Left cardiac atrium (tissue), 4 donors: ENCODE measurements at places on chromosomes 1 and 21. TPM values are rescaled to one million over a fixed set of nuclear protein-coding genes. Genes with fewer than 3 reads are reported as not detected.

The ALX3 gene
- not detected for total RNA-seq

The RPE65 gene
- not detected for total RNA-seq

The AMY1C gene
- total RNA-seq: not detected

The ARHGEF10L gene
- 40.6 TPM for total RNA-seq

DNA sequence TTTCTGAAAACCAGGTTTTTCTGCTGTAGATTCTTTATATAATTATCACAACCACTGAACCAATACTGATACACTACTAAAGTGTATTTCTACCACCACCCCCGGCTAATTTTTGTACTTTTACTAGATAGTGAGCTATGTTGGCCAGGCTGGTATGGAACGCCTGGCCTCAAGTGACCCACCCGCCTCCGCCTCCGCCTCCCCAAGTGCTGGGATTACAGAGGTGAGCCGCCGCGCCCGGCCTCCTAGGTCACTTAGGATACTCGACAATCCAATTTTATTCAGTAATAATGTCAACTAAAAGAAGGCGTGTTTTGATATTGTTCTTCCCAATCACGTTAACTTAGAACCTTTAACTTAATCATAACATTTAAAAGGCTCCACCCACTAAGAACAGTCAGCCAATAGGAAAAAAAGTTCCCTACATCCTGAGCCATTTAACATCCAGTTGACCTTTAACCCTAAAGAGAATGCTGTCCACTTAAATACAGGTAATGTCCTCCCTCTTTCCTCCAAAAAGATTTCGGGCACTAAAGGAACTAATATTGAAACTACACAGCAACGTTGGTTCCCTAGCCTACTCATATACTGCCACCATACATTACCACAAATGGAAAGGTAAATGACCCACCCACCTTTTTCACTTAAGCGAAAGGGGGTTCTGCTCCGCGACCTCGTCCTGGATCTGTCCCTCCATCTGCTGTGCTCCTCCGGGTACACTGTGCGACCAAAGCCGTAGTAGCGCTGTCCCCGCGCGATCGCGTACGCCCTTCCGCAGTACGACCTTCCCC, 1.2 kb downstream of the RSRP1 start:
- DNase-seq: peak; percentile 35

- no peak for DNase-seq
These were observed 79.7 kb upstream of the SOX13 start for GRCh38 chr1:203993256-203993655.

DNA sequence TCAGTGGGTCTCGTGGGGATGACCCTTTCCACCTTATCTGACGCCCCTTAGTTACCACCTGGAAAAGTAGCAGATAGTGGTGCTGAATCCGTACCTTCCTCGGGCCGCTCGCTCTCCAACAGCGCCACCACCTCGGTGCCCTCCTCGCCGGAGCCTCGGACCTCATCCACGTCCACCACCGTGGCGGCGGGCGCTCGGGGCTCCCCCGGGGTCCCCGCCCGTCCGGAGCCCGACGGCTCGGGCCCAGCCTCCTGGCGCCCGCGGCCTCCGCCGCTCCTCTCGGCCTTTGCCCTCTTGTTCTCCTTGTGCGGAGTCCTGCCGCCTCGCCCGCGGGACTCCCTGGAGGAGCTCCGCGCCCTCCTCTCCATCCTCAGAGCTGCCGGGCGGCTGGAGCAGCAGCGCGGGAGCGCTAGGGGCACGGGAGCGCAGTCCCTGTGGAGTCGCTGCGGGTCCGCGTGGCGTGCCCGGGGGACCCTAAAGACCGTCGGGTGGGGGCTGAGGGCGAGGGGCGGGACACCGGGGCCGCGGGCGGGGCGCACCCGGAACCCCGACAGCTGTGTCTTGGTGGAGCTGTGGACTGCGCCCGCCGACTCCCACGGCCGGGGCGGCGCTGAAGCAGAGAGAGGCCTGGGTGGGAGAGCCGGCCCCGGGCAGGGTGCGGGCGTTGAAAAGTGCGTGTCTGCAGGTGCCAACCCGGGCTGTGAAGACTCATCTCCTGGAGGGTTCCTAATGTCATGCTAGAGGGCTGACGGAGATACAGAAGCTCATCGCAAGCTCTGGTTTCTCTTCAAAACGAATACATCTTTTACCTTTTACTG, at the start of gene NPHS2:
NPHS2 (minus strand) TSS at position 452 of the 818 bp plus-strand sequence; CDS start at position 368, 84 bp downstream.
- DNase-seq: no peak

DNA sequence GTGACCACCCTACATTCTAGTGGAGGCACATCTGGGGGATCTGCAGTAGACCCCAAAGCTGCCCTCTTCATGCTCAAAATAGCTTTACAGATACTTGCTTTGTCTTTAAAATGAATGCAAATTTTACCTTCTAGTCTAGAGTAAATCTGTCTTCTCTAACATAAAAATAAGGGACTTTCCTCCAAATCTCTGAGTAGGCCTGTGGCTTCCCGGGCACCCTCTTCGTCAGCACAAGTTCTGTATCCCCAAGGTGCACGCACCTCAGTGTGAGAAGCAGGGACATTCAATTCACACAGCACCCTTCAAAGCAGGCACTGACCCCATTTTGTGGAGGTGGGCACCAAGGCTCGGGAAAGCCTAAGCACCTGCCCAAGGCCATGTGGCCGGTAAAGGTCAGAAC, 19.0 kb downstream of the MEF2D start:
- DNase-seq: no peak

DNA sequence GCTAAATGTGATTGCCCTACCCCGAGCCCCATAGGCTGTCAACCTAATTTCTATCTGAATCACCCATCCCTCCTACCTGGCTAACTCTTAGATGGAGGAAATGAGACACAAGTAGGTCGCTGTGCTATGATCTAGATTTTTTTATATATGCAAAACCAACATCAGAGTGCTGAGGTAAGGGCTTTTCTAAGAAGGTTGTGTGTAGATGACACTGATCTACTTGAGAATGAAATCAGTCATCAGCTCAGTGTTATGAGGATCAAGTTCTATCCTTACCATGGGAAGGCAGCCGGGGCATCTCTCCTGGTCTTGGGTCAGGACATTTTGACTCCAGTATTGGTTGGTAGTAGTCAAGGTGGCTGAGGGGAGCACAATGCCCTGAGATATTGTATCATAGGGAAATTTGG, 23.6 kb downstream of the SLAMF1 start:
- DNase-seq: no peak

DNA sequence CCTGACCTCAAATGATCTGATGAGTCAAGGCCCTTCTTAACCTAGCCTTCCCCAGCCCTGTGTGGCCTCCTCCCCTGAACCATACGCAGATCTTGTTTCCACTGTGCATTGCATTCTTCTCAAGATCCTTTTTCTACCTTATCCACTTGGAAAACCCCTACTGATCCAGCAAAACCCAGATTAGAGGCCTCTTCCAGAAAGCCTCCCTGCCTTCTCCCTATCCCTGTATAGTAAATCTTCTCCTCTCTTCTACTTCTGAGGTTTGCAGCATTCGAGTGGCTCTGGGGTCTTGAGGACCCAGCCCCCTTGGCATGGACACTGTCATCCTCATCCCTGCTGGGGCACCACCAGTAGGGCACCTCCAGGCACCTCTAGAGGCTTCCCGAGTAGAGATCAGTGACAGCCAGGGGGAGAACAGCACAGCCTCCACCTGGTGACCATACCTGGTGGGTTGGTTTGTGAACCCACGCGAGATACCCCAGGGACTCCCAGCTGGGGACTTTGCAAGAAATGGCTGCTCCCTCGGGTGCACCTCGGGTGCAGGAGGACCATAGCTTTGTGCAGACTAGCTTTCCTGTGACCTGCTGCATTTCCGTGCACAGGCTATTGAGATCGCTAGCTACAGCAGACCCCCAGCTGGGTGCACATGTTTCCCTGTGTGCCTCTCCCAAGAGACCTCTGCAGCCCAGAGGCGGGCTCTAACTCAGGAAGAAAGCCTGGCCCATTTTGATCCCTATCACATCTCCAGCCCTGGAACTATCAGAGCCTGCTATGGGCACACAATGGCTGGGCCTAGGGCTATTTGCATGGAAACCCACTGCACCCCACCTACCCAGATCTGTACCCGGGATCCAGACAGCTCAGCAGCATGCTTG, 34.2 kb downstream of the MATN1 start:
- DNase-seq: no peak

- DNase-seq: no peak
These were observed 8.7 kb downstream of the CDCA8 start for GRCh38 chr1:37701051-37701450.

GRCh38 chr1:175388285-175388684, 195.7 kb upstream of the KIAA0040 start:
- DNase-seq: no peak

DNA sequence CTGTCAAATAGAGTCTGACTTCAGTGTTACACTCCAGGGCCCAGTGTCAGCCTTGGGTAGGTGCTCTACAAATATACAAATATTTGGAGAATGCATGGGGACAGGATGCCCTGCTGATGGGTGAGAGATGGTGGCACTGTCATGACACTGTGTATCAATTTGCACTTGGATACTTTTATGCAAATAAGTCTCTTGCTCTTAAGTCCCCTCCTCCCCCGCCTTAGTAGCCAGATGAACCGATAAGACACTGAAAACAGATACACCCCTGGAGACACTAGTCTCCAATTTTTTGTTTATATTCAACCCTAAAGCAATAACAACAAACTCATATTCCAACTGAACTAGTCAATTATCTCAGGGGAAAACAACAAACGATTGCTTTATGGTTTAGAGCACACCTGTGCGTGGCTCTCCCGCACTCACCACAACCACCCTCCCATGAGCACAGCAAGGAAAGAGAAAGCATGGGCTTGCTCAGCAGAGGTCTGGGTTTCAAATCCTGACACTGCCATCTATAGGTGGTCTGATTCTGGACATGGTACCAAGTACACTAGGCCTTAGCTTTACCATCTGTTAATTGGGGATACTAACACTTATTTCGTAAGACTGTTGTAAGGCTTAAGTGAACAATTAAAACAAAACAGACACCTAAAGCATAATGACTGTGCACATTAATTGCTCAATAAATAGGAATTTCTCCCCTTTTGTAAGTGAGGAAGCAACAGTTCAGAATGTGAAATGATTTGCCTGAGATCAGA, 50.3 kb downstream of the HIVEP3 start:
- no peak for DNase-seq
